ENCODE measurements at places on chromosomes 11 and 22.

GRCh38 chr11:72576661-72577060 lies 97.6 kb downstream of the PDE2A start:
- no peak for DNase-seq

- DNase-seq = no peak
Observed at GRCh38 chr11:25981998-25982397, 349.9 kb upstream of the ANO3 start.

DNA sequence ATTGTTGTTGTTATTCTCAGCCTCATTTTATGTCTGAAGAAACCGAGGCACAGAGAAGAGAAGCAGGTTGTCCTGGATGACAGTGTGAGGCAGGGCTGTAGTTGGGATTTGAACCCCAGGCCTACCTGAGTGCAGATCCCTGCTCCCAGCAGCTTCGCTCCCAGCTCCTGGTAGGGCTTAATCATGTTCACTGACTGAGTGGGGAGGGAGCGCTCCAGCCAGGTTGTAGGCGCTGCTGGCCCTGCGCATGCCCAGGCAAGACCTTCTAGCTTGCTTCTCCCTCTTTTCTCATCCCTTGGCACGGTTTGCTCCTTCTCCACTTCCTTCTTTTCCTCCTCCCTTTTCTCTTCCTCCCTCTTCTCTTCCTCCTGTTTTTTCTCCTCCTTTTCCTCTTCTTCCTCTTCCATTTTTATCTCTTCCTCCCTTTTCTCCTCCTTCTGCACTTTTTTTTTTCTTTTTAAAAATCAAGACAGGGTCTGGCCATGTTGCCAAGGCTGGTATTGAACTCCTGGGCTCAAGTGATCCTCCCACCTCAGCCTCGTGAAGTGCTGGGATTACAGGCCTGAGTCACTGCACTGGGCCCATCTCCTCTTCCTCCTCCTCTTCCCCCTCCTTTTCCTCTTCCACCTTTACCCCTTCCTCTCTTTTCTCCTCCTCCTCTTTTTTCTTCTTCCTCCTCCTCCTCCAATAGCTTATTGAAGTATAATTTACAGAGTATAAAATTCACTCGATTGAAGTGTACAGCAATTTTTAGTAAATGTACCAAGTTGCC lies 109.3 kb downstream of the KIAA1671 start:
- DNase-seq = no peak

DNA sequence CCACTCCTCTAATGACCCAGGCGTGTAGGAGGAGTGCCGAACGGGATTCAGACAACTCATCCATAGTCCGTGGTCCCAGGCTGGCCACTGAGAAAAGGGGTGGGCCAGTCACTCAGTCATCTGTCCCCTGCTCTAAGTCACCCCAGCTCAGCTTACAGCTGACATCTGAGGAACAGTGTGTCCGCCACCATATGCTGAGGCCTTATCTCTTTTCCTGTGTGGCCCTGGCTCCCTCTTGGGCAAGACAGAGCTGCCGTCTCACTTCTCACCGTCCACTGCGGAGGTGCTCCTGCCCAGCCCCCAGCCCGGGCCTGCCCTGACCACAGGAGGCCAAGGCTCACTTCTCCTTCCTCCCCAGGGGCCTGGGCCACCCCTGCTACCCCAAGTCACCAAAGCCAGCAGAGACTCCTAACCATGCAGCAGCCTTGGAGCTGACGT lies 6.8 kb downstream of the CCDC86 start:
- DNase-seq = no peak

GRCh38 chr11:128905345-128906184 lies 14.4 kb downstream of the KCNJ5 start:
- no peak for DNase-seq

DNA sequence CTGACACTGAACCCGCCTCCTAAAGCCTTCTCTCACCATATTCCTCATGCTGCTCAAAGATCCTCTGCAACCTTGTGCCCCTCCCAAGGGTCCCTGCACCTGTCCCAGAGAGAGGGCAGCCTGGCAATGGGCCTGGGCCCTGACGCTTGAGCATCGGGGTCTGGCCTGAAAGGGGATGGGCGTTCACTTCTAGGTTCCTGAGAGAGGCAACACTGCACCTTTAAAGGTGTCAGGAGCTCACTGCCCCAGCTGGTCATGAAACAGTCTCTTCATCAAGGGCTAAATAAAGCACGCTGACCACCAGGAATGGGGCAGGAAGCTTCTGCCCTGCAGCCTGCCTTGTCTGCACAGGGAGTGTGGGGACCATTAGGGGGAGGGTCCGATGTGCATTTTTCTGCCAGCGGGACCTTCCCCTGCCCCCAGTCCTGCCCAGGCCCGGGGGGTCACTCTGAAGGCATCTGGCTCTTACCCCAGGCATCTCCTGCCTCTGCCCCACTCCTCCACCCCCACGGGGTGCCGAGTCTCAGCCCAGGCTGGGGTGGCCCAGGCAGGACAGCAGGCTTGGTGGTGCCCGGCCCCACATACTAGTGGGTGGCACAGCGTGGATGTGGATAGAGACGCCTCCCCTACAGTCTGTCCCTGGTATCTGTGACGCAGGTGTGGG lies 3.5 kb downstream of the C11orf21 start:
- no peak for DNase-seq

- no peak for DNase-seq
Observed at GRCh38 chr11:67272327-67273259, 6.3 kb downstream of the GRK2 start.

GRCh38 chr22:37485395-37486223 lies 575 bp downstream of the MFNG start:
- no peak for DNase-seq

DNA sequence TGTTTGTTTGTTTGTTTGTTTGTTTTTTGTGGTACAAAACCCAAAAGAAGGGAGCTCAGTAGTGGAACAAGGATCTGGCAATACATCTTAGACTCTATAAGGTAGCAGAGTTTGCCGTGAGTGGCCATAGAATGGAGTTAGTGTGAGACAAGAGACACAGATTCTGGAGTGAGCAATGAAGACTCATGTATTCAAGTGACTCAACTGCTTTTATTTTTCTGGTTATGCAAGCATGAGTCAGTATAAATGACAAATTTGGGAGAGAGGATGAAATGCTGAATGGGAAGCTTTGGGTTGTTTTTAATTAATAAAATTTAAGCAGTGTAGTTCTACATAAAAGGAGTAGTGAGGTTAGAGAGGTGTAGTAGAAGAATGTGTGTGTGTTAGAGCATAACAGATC lies 143.6 kb upstream of the ANO5 start:
- DNase-seq = no peak

DNA sequence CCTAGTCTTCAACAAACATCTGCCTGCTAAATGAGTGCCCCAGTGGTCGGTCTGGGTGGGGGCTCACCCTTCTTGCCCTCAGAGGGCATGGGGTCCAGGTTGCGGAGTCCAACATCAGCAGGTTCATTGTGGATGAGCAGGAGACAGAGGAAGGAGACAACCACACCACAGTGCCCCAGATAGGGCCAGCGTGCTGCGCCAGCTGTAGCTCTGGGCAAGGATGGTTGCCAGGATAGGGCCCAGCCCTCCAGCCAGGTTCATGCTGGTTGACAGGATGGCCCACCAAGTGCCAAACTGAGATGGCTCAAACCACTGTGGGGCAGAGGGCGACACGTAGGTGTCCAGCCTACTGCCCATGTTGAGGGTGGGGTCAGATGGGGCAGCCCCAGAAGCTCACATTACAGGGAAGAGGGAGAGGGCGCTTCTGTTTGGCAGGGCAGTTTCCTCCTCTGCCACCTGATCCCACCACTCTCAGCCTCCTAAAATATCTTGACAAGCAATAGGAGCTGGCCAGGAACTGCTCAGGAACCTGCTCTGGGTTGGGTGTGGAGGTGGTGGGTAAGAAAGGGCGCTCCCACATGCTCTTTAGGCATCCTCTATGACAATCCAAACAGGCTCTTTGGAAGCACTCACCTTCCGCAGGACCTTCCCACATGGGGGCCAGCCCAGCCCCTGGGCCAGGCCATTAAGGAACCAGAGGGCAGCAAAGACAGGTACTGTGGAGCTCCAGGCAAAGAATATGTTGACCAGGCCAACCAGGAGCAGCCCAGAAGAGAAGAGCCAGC lies 2.9 kb downstream of the SLC37A4 start:
- DNase-seq = no peak

DNA sequence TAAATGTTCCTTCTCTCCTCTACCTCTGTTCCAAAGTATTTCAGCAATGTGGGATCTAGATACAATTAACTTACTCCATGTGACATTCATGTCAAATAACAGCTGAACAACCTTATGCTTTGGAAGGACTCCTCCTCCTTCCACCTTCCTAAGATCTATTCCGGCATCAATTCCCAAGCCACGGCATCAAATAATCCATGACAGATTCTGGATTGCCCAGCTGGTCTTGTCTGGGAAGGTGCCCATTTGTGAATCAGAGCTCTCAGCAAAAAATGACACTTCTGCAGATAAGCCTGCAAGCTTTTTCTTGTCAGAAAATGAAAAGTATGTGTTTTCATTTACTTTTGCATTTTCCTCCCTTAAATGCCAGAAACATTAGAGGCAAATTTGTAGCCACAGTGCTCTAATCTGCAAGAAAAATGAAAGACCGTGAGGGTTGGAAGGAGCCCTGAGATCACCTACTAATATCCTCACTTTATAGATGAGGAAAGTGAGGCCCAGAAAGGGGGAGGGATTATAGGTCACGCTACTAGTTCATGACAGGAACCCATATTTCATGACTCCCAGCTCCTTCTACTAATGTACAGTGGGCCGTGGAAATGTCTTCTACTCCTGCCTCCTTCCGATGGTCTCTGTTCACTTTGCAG lies 124.0 kb downstream of the ME3 start:
- DNase-seq = no peak

DNA sequence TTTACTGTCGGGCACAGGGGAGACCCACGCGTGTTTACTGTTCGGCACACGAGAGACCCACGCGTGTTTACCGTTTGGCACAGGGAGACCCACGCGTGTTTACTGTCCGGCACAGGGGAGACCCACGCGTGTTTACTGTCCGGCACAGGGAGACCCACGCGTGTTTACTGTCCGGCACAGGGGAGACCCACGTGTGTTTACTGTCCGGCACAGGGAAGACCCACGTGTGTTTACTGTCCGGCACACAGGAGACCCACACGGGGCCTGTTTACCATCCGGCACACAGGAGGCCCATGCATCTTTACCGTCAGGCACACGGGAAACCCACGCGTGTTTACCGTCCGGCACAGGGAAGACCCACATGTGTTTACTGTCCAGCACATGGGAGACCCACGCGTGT lies 525.1 kb downstream of the BRD1 start:
- no peak for DNase-seq

DNA sequence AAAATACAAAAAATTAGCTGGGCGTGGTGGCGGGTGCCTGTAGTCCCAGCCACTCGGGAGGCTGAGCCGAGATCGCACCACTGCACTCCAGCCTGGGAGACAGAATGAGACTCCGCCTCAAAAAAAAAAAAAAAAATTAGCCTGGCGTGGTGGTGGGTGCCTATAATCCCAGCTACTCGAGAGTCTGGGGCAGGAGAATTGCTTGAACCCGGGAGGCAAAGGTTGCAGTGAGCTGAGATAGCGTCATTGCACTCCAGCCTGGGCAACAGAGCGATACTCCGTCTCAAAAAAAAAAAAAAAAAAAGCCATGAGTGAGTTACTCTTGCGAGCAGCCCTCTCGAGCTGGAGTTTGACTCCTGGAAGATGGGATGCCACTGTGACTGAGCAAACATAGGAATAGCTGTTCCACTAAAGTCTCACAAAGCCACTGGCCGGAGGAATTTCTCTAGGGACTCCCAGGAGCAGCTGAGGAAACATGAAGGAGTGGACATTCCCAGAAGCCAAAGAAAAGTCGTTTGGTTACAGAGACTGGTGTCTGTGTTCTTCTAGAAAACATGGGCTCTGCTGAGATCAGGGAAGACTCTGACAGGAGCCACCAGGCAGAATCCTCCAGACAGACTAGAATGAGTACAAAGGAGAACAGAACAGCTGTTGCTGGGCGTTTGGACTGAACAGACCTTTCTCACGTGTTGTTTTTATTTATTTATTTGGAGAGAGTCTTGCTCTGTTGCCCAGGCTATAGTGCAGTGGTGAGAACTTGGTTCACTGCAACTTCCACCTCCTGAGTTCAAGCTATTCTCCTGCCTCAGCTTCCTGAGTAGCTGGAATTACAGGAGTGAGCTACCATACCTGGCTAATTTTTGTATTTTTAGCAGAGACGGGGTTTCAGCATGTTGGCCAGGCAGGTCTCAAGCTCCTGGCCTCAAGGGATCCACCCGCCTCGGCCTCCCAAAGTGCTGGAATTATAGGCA lies 32.4 kb upstream of the MYH9 start:
- no peak for DNase-seq

GRCh38 chr11:113204280-113204679 lies 110.1 kb upstream of the TTC12 start:
- no peak for DNase-seq

DNA sequence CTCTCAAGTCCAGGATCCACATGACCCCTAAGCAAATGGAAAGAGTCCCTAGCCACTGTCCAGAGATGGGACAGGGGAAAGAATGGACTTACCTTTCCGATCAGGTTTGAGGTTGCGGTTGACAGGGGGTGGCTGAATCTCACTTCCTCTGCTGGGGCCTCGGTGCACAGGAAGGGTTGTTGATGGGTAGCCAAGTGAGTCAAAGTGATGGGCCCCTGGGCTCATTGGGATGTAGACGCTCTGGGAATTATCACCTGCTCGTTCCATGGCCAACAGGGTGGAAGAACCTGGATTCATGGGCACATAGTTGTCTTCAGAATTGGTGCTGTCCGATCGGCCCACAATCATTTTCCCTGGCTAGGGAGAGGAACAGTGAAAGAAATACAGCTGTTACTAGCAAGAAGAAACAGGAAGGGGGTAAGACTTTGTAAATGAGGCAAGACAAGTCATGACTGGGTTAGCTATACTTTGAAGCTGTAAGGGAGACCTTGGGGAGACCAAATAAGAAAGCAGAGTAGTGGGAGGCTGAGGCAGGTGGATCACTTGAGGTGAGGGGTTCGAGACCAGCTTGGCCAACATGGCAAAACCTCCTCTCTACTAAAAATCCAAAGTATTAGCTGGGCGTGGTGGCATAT lies 34.7 kb downstream of the USP35 start:
- no peak for DNase-seq

GRCh38 chr11:120097721-120098385 lies 40.1 kb downstream of the TRIM29 start:
- DNase-seq = no peak

GRCh38 chr11:45468267-45468856 lies 182.2 kb upstream of the SYT13 start:
- no peak for DNase-seq

DNA sequence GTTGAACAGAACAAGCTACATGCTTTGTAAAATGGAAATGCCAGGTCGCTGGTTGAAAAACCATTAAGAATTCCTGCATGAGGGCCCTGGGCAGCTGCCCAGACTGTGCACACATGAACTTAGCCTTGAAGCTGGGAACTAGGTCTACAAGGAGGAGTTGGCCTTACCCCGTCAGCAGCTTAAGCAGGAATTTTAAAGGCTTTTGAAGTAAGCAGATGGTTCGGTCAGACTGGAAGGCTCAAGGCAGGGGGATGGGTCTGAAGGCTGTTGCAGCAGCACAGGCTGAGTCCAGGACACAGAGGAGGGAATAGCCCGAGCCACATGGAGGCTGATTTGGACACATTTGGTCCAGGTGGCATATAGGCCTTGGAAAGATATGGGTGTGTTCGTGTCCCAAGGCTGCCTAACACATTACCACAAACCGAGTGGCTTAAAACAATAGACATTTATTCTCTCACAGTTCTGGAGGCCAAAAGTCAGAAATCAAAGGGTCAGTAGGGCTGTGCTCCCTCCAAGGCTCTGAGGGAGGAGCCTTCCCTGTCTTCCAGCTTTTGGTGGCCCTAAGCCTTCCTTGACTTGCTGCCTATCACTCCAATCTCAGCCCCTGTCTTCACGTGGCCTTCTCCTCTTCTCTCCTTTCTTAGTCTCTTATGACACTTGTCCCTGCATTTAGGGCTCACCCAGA lies 11.6 kb downstream of the LIF start:
- no peak for DNase-seq

GRCh38 chr11:1360835-1361357 lies 28.8 kb upstream of the BRSK2 start:
- no peak for DNase-seq
